ENCODE measurements at places on chromosomes 11 and 22.

DNA sequence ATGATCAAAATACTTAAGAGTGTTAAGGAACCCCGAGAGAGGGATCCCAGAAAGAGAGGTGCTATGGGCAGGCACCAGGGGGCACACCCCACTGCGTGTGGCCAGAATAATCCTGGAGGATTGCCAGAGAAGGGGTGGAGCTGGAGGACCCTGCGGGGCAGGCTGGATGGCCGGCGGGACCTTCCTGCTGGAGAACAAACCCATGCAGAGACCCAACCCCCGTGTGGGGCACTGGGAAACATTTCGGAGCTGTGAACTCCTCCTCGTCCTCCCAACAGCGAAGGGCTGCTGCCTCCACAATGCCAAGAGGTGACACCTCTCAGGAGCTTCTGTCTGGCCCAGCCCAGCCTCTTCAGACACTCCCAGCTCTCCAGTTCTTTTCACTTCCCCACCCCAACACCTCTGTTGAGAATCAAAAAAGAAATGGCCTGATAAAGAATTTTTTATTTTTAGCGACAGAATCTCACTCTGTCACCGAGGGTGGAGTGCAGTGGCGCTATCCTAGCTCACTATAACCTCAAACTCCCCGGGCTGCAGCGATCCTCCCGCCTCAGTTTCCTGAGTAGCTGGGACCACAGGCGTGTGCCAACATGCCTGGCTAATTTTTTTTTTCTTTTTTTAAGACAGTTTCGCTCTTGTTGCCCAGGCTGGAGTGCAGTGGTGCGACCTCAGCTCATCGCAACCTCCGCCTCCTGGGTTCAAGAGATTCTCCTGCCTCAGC is 25.6 kb downstream of the RHOD start:
- DNase-seq: no peak

DNA sequence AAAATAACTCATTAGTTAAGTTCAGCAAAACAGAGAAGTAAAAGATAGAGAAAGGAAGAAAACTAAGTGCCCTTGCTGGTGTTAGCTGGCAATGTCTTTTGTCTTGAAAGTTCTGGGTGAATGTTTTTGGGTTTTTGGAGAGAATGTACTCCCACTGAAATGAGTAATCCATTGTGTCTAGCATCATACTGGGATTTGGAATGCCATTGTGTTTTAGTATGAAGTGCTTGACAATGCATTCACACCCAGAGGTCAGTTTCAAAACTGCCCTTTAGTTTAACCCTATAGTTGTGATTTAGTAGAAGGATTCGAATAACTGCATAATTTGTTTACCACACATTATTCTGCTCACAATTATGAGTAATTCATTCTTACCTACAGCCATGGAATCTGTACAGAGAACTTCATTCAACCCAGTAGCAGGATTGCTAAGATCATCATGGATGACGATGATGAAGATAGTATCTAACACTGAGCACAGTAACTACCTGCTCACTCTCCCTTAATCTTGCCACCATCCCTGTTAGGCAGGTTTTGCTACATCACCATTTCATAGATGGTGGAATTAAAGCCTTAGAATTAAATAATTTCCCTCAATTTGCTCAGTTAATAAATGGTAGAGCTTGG is 33.9 kb downstream of the MAML2 start:
- DNase-seq: no peak

- DNase-seq: no peak
Measured at GRCh38 chr11:75814363-75814676, 690 bp upstream of the UVRAG start.

DNA sequence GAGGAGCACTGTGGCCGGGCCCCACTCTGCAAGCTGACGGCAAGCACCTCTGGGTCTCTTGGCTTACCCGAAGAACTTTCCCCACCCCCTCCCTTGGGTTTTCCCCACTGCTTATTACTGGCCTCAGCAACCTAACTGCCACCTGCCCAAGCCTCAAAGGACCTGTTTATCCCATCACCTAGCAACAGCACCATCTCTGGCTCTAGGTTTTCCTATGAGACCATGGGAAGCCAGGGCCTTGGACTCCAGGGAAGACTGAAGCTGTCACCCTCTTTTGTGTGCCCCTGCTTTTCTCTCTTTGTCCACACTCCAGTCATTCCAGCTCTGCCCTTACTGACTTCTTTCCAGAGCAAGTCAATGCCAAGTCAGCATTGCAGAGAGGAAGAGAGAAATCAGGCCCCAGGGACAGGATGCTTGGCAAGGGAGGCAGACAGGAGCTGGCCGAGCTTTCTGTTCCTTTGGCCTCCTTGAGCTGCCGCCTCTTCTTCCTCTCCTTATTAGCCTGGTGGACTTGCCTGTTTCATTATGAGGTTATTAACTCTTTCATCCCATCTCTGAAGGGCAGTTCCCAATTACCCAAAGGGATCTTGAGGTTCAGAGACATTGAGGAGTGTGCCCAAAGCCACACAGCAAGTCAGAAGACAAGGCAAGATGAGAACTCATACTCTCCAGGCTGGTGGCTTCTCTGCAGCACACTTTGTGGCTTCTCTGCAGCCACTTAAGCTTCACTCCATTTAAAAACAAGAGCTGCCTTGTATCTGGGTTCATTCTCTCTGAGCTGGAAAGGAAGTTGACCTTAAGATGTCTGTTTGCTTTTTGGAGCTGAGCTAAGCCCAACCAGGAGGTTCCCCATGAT is at the start of gene SMIM35:
SMIM35 (minus strand) TSS at position 51 of the 856 bp plus-strand sequence. CDS start 206 bp downstream, outside the sequence.
- no peak for DNase-seq

GRCh38 chr22:22128440-22128839 is 116.1 kb upstream of the VPREB1 start:
- no peak for DNase-seq

GRCh38 chr22:40951795-40952605 is 822 bp downstream of the RBX1 start:
- no peak for DNase-seq

DNA sequence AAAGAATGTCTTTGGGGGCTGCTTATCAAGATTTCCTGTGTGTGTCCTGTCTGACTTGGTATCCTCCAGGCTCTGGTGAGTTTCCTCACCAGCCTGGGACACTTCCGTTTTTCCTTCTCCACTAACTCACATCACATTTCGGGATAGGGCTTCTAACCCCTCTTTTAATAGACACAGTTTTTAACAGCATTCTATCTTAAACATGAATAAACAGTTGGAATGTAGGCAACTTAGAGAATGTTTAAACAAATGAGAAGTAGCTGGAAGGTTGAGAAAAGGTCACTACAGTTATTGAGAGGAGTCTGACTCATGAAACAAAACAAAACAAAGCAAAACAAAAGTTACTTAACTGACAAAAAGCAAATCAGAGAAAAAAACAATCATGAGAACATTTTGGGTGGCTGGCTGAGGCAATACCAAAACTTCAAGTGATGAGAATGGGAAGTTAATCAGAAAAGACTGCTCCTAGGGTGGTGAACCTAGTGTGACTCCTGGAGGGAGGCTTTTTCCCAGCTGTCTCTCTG is 64.7 kb upstream of the CTSC start:
- DNase-seq: no peak

DNA sequence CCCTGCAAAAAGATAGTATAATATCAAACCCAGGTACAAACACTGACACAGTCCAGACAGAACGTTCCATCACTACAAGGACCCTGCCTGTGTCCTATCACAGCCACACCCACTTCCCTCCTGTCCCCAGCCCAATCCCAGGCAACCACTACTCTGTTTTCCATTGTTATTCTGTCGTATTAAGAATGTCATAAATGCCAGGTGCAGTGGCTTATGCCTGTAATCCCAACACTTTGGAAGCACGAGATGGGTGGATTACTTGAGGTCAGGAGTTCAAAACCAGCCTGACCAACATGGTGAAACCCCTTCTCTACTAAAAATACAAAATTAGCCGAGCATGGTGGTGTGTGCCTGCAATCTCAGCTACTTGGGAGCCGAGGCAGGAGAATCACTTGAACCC is 89.0 kb downstream of the TRMU start:
- no peak for DNase-seq

DNA sequence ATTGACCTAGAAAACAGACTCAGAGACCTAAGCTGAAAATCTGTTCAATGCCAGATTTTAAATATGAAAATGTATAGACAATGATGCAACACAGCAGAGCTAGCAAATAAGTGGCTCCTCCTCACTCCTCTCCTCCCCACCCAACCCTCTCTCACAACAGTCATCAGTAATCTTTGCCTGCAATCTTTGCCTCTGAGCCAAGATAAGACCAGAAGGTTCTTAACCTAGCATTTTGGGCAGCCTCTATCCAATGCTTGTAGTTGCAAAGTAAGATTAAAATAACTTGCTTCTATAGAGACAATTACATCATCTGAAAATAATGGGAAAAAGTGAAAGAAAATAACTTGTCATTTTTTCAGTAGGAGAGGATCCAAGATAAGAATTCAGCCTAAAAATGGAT is 117.3 kb downstream of the PARVA start:
- no peak for DNase-seq

- no peak for DNase-seq
Measured at GRCh38 chr11:107018902-107019493, 722 bp upstream of the GUCY1A2 start.

DNA sequence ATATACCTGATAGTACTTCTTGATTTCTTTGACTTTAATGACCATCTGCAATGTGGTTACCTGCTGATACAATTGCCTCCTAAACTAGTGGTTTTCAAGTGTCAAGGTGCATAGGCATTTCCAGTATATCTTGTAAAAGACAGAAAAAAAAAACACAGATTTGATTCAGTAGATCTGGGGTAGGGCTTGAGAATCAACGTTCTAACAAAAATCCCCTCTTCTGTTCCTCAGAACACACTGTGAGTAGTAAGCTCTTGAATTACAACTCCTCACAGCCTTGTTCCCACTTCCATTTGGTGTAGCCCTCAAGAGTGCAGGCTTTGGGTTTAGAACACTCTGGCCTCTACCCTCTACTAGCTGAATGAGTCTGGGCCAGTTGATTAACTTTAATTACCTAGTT is 78.0 kb upstream of the CTSC start:
- no peak for DNase-seq

GRCh38 chr22:30968015-30968923 is at the start of gene MORC2:
TSS of gene MORC2 (minus strand) at chr22:30968774. CDS start at chr22:30967889, 885 bp downstream.
- DNase-seq: no peak

DNA sequence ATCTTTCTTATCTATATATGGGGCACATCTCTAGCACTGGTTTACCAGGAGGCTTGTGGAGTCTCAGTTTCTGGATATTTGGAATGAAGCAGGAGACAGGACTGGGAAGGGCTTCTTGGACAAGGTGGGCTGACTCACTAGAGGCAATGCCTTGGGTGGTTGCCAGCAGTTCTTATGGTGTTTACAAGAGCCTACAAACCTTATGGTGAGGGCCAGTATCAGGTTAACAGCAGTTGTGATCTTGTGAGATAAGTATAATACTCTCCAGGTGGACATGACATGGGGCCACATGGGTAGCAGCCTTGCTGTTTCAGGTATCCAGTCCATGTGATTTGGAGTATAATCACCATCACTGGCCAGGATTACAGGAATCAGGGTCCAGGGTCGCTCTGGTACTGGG is 10.2 kb downstream of the FUT4 start:
- no peak for DNase-seq

DNA sequence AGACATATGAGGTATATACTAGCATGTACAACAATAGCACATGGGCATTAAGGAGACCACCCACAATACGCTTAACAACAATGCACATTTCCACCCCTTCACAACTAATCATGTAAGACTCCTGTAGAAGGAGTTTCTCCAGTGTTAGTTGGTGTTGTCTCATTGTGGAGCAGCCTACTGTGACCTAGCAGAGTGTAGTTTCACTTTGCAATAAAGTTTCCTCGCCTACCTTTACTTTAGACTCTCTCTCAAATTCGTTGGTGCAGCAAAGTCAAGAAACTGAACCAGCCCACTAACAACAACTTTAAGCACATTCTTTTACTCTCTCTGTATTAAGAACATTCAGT is 863.6 kb downstream of the FAM181B start:
- DNase-seq: no peak

All from stimulated activated CD4-positive, alpha-beta T cell treated with anti-CD3 and anti-CD28 coated beads, Interleukin-15, amount 100 ng/mL, for 1 hour (primary cell).